ENCODE measurements at places on chromosomes 7 and 10. TPM values are rescaled to one million over a fixed set of nuclear protein-coding genes. Genes with fewer than 3 reads are reported as not detected.

The CH25H gene
- polyA plus RNA-seq = 1.3 TPM

DNA sequence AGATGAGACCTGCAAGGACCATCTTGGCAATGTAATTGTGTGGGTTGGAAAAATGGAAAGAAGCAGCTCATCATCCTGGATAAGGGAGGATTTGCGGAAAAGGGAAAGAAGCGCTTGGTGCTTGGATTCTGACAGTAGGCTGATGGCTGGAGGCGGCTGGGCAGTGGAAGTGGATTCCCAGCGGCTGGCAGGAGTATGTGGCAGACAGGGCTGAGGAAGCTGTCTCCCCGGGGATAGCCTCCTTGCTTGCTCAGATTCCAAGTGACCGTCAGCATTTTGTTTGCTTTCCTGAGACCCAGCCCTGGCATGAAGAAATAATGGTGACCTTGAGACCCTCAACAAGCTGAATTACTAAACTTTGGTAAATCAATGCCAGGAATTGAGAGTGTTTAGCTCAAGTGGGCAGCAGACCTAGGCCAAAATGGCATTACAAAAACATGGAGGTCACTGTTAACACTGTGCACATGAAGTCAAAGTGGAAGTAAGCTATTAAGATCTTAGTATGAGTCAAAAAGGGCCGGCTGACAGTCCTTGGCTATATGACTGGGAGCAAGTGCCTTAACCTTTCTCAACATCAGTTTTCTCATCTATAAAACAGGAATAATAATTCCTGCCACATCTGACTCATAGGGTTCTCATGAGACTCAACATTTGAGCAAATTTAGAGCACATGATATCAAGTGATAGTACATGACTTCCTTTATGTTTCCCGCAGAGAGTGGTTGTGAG, 21.3 kb downstream of the SLC25A28 start:
- DNase-seq = no peak

DNA sequence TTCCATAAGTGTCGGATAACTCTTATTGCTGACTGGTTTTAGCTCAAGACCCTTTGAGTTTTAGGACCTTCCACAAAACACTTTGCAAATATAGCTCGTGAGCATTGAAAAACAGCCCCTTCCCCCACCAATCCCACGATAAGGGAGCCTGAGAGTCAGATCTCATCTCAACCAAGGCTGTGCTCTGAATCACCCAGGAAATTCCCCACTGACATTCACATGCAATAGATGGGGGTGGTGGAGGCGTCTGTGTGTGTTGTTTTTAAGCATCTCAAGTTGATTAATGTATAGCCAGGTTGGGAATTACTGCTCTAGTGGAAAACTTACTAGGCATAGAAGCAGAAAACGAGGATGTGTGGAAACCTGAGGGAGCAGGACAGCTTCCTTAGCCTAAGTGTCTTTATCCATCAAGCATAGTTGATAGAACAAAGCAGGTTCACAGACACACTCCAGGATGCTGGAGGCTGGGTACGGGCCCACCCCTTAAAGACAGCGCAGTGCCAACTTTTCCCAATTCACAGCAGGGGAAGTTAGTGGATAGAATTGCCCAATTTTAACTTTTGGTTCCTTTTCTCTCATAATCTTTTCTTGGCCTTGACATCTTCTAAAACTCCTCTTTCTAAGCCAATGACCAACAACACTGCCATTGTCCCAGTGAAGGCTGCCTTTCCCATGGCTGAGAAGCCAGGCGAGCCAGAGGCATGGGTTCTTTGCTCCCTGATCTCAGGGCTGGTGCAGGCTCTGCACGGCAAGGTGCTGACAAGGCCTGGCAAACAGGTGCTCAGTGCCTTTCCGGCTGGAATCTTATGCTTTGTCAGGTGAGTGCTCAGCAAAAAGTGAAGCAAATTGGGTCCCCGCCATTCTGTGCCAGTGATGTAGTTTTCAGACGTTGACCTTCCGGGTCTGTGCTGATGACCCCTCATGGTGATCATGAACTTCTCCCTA, 98.5 kb upstream of the INSIG1 start:
- DNase-seq = no peak

DNA sequence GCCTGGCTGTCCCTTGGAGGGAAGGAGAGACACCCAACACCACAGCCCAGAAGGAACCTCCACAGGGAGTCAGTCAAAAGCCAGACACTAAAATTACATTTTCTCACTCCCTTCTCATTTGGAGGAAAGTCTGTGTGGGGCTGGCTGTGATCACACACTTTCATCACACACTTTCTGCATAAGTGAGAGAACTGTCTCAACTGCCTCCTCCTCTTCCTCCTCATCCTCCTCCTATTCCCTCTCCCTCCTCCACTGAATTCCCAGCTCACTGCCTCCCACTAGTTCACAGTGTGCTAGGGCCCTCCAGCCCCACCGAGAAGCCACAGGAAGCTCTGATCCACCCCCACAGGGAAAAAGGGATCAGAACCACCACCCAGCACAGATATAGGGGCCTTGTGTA, 91.6 kb downstream of the KCNMA1 start:
- DNase-seq = peak; percentile 80

- no peak for DNase-seq
Measured at GRCh38 chr7:148735141-148735540, 36.4 kb downstream of the CUL1 start.

DNA sequence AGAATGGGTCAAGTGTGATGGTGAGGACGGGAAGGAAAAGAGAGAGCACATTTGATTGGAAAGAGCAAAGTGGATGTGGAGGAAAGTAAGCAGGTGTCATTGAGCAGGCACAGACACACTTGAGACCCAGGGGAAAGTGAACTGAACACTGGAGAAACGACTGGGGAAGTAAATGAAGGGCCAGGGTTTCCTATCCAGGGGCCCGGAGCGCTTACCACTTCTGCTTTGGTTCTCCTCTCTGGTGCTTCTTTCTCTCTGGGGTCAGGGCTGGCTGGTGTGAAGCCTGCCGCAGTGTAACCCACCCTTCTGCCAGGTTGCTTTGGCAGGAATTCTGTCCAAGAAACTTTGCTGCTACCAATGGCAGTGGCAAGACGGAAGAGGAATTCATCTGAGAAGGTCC, 219.3 kb downstream of the SKAP2 start:
- DNase-seq = no peak

The UPF2 gene
- 9.6 TPM for polyA plus RNA-seq

- DNase-seq = no peak
Measured at GRCh38 chr7:26319636-26320035, 28.0 kb downstream of the SNX10 start.
